Stimulated activated CD8-positive, alpha-beta memory T cell treated with anti-CD3 and anti-CD28 coated beads, Interleukin-15, amount 100 ng/mL, for 4 hours (primary cell): ENCODE measurements at places on chromosomes 7 and 10.

- DNase-seq = no peak
Observed at GRCh38 chr7:29794959-29795629, 11.2 kb upstream of the WIPF3 start.

GRCh38 chr7:91345449-91345848, 81.2 kb downstream of the FZD1 start:
- no peak for DNase-seq

DNA sequence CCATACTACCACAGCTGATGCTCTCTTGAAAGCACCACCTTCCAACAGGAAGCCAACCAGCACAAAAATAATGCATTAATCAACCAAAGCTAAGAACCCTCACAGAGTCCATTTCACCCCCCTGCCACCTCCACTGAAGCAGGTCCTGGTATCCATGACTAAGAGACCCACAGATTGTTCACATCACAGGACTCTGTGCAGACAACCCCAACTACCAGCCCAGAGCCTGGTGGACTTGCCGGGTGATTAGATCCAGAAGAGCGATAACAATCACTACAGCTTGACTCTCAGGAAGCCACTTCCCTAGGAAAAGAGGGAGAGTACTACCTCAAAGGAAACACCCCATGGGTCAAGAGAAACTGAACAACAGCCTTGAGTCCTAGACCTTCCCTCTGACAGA, 528.1 kb downstream of the KIF20B start:
- DNase-seq = no peak

- DNase-seq = no peak
Observed at GRCh38 chr7:105304040-105304895, 84.5 kb downstream of the SRPK2 start.

- no peak for DNase-seq
Observed at GRCh38 chr10:115003396-115003795, 65.4 kb downstream of the TRUB1 start.

- DNase-seq = no peak
Observed at GRCh38 chr10:80579849-80580637, 42.3 kb downstream of the SH2D4B start.

- no peak for DNase-seq
Observed at GRCh38 chr7:11726794-11727155, 105.2 kb downstream of the THSD7A start.

- DNase-seq = no peak
Observed at GRCh38 chr7:55552320-55553023, 19.8 kb downstream of the VOPP1 start.

DNA sequence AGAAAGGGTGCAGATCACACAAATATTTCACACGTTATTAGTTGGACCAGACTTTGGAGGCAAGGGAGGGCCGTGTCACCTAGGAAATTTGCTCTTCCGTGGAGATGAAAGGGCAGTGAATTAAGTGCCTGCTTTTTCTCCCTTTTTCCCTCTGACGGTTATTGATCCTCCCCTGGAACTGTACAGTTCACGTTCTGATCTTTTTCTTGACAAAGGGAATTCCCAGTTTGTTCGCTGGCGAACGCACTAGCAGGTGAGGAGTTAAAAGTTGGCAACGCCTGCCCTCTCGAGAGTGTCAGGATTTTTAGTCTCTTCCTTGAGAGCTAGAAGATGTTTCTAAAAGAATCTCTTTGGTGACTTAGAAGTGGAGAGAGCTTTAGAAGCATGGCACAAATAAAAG, 111.5 kb downstream of the TCF7L2 start:
- DNase-seq = no peak

GRCh38 chr10:98472196-98472595, 25.5 kb upstream of the HPS1 start:
- no peak for DNase-seq

- DNase-seq = no peak
Observed at GRCh38 chr7:96599288-96599936, 110.2 kb downstream of the SEM1 start.

DNA sequence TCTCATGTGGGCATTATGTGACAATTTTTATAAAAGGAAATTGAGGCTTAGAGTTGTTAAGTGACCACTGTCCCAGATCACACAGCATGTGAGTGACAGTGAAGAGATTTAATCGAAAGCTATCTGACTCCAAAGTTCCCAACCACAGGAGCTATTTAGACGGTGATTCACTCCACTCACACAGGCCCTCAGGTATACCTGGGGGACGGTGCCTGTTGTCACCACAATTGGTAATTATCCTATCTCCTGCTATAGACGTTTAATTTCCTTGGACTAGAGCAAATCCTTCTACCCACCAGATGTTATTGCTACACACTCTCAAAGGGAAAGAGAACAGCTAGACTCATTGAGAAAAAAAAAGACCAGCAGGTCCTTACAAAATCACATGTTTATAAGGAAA, 145.5 kb downstream of the KLF6 start:
- no peak for DNase-seq

DNA sequence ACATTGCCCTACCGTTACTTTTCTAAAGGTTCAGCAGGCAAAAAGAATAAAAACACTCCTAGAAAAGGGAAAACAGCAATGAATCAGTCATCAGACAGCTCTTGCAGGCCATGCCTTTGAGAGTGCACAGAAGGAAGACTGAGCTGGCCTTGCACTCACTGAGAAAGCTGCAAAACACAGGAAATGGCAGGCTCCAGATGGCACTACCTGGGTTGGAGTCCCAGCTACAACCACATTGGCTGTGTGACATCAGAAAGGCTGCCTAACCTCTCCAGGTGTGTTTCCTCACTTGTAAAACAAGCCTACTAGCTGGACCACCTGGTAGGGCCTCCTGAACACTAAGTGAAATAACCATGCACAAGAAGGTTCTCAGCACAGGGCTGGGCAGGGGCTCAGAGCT, 113.7 kb downstream of the SFMBT2 start:
- no peak for DNase-seq

DNA sequence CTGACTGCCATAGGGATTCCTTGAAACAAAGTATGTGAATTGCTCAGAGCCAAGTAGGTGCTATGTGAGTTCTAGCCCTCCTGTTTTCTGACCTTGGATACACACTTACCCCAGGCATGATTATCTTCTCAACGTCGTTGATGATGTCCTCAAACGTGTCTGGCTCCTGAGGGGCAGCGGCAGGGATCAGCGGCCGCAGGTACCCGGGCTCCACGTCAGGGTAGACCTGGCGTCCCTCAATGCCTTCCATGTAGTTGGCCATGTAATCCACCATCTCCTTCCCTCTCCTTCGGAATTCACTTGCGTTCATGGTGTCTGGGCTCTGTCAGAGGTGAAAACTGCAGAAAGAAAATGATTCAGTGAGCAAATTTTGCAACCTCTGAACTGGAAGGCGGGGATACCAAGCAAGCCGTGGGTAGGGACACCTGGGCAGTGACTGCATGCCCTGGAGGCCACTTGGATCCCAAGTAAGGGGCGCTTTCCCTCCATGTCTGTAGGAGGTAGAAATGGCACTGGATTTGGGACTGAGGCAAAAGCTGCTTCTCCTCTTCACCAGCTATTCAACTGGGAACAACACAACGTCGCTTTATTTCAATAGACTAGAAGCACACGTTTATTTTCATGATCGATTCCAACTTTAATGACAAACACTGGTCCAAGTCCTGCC, 21.3 kb downstream of the DDC start:
- DNase-seq = no peak

DNA sequence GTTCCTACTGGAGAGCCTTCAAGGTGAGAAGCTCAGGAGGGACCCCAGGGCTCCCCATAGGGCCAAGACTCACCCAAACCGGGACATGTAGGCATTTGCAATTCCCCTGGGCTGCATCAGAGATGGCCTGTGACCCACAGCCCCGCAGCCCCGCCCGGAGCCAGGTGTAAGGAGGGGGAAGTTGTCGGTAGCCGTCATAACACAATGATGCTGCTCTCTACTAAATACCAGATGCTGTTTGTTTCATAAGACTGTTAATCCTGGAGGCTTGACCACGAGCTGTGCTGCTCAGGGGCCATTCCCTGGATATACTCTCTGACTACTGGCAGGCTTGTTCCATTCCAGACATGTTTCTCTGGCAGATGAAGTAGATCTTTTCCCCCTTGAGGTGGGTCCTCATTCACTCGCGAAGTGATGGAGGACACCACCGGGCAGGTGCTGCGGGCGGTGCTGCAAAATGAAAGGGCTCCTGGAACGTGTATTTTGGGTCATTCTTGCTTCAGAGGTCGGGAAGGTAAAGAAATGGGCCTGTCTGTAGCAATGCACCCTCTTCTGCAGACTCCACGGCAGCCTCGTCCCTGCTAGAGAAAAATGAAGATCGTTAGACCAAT, 61.1 kb downstream of the MKI67 start:
- DNase-seq = no peak

- DNase-seq = no peak
Observed at GRCh38 chr10:52517012-52517411, 202.9 kb downstream of the DKK1 start.

DNA sequence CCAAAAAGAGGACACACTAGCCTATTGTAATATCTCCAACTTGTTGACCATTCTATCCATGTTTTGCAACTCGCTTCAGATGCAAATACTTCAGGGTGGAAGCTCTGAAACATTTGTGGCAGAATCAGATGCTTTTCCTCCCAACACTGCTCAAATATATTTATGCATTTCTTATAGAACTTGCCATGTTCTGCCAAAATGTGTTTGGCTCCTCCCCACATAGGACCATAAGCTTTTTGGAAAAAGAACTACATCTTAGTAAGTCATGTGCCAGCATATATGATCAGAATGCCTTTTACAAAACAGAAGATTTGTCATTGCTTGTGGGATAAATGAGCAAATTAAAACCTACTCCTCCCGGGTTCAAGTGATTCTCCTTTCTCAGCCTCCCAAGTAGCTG, 484.5 kb downstream of the TNS3 start:
- no peak for DNase-seq

DNA sequence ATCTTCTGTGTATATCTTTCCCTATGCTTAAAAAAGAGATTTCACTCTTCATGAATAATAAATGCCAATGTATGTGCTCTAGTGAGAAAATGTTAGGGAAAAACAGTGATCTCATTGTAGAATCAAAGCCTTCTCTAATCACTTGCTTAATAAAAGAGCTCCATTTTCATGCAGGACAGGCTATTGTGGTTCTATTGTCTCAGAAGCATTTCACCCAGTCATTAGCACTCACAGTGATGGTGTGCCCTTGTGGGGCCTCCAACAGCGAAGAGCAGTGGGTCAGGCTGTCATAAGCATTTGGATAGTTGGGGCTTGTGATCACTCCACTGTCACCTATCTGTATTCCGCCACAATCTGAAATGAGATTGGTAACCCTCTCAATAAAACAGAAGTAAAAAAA, 83.9 kb upstream of the RSU1 start:
- DNase-seq = no peak

DNA sequence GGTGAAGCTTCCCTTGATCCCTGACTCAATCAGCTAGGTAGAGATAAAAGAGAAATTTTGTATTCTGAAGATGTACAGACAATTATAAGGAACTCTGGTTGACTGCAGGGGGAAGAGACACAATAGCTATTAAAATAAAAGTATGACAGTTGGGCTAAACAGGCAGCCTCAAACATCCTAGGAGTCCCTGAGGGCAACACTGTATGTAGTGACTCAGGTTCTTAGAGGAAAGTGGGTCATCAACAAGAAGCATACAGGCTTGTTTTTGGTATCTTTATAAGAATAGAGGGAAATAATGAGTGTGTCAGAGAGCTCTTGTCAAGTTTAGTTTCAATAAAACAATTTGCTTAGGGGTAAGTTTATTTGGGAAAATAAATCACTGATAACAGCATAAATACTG, 150.3 kb downstream of the AUTS2 start:
- no peak for DNase-seq

GRCh38 chr7:30866939-30867338, 44.7 kb upstream of the AQP1 start:
- no peak for DNase-seq

- no peak for DNase-seq
Observed at GRCh38 chr7:33965183-33965744, 59.9 kb downstream of the BMPER start.

DNA sequence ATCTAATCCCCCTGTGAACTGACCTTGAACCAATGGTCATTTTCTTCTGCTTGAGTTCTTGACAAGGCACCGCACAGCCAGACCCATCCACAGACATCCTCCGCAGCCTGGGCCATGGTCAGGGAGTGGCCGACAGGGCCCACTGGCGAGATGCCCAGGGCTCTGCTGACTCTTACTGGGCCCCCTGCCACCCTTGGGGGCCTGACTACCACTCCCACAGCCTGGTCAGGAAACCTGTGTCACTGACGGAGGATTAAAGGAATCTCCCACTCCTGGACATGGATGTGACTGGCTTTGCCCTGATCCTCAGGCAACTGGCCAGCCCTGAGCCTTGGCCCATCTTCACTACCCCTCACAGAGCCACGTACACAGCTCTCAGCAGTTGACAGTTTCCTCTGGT, 50.4 kb upstream of the ENO4 start:
- DNase-seq = no peak

DNA sequence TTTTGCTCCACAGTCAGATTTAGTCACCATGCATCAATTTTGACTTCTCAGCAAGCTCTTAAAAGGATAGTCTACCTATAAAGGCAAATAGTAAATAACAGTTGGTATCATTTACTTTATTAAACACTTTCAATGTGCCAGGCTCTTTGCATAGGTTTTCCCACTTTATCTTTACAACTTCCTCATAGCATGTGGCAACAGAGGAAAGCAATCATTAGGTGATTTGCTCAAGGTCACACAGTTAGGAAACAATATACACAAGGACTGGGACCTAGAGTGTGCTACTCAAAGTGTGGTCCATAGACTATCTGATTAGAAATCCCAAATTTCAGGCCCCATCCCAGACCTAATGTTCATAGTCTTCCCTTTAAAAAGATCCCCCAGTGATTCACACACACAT, 212.3 kb downstream of the MTERF1 start:
- no peak for DNase-seq

- no peak for DNase-seq
Observed at GRCh38 chr10:76581506-76582256, 1055.9 kb downstream of the KCNMA1 start.

GRCh38 chr10:79262131-79262530, 85.1 kb upstream of the PPIF start:
- DNase-seq = no peak
